ENCODE measurements at places on chromosomes 7 and 10. TPM values are rescaled to one million over a fixed set of nuclear protein-coding genes. Genes with fewer than 3 reads are reported as not detected.

The FKBP6 gene
- total RNA-seq = not detected

The SUN3 gene
- total RNA-seq = 0.13 TPM

The FAM20C gene
- total RNA-seq = 47.6 TPM

The NPSR1 gene
- total RNA-seq = not detected

The IFIT1 gene
- total RNA-seq = 3.7 TPM

The CDC14C gene
- total RNA-seq = not detected

The SEMA3C gene
- total RNA-seq = 53.5 TPM

The BICC1 gene
- 23.5 TPM for total RNA-seq

The GIMAP7 gene
- not detected for total RNA-seq

The HOXA2 gene
- 0.70 TPM for total RNA-seq

The RGS10 gene
- 50.8 TPM for total RNA-seq

Measured in A549 treated with dexamethasone at 1 μM for 4 hours (cell line).